ENCODE measurements at places on chromosomes 1 and 21. TPM values are rescaled to one million over a fixed set of nuclear protein-coding genes. Genes with fewer than 3 reads are reported as not detected.

Gene CELA3B
- not detected for total RNA-seq

Gene ERICH3
- 0.14 TPM for total RNA-seq

Gene CAMK1G
- 8.5 TPM for total RNA-seq

Gene TTLL7
- total RNA-seq = 7.8 TPM

Gene SPRR5
- total RNA-seq = not detected

Gene KRTAP19-1
- total RNA-seq = not detected

Gene LELP1
- not detected for total RNA-seq

Gene DMRTA2
- total RNA-seq = 0.12 TPM

Gene TMOD4
- 0.48 TPM for total RNA-seq

Gene SV2A
- 21.9 TPM for total RNA-seq

Gene PUSL1
- total RNA-seq = 25.0 TPM

Gene SPRR2A
- total RNA-seq = not detected

Gene NR1I3
- total RNA-seq = 0.33 TPM

Gene PAQR6
- total RNA-seq = 35.7 TPM

Gene TMEM51
- total RNA-seq = 40.9 TPM

Gene OR10J1
- not detected for total RNA-seq

- DNase-seq = no peak
Observed at GRCh38 chr1:8257621-8258020, 60.3 kb upstream of the SLC45A1 start.

DNA sequence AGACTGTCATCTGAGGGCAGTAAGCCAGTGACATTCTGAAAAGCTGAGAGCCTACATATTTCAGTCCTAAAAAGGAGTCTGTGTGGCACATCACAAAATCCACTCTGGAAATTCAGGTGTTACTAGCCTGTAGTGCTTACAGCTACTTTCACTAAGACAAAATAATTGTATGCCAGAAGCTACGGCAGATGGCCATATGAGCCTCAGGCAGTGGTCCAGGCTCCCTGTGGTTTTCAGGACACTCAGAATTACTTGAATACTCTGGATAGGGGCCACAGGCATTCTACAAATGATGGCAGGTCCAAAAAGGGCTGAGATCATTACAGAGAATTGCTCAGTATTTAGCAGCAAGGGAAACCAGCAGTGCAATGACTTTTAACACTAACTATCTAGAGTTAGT, 527.1 kb downstream of the MRPL39 start:
- DNase-seq = no peak

DNA sequence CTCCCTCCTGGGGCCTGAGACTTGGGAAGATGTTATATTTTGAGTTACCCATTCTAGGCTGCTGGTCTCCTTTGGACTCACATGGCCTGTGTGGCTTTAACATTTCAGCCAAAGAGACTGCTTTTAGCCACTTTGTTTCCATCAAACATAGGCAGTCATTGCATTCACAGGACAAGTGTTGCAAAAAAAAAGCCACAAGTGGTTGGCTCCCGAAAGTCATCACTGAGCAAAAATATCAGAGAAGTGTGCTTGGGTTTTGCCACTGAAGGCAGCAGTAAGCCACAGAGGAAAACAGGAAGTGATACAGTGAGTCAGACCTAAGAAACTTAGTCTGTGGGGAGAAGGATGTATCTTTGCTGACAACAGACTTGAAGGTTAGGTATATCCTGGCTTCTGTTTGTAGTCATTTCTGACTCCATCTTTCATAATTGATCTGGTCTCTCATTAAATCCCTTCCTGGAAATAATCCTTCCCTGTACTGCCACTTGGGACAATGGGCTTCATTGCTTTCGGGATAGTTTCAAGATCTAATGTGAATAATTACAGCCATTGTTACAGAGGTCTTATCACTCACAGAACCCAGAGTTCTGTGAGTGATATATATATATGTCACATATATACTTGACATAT, 80.9 kb downstream of the COLGALT2 start:
- peak; percentile 84 for DNase-seq

- DNase-seq = no peak
Observed at GRCh38 chr1:207901041-207901653, 9.8 kb downstream of the CD34 start.

- no peak for DNase-seq
Observed at GRCh38 chr1:25195835-25196234, 36.5 kb downstream of the SYF2 start.

DNA sequence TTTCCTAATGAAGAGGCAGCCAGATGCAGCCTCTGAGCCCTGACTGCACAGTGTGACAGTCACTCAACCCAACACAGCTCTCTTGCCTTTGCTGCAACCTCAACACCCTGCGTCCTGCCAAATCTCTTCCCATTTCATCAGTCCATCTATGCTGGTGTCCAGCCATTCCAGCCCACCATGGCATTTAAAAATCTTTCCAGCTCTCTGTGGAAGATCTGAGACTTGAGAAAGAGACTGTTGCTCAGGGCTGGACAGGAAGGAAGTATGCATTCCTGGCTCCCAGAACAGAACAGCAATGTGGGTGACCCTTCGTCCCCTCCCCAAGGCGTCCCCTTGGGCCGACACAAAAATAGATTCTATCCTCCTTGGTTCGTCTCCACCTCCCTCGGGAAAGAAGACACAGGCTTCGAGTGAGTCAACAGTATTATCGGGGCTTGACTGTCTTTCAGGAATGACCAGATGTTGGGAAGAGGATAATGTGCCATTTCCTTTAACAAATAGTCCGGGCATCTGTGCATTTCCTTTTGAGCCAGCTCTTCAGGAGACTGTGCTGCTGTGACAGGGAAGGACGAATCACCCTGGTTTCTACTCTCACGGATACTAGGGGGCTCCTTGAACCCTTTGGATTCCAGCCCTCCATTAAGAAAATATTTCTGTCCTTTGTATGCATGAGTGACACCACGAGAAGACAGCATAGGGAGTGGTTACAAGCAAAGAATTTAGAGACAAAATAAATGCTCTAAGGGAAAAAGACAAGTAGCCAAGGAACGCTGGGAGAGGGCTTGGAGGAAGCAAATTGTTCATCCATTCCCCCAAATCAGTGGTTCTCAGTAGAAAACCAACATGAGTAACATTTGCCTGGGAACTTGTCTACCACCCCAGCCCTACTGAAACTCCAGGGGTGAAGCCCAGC, 111.4 kb upstream of the CDC42BPA start:
- DNase-seq = peak; percentile 64

- peak; percentile 94 for DNase-seq
Observed at GRCh38 chr1:162696286-162696862, 64.1 kb downstream of the DDR2 start.

- no peak for DNase-seq
Observed at GRCh38 chr1:99579691-99580172, 66.2 kb upstream of the PALMD start.

- DNase-seq = peak; percentile 48
Observed at GRCh38 chr1:47755101-47755990, 241.8 kb downstream of the TRABD2B start.

DNA sequence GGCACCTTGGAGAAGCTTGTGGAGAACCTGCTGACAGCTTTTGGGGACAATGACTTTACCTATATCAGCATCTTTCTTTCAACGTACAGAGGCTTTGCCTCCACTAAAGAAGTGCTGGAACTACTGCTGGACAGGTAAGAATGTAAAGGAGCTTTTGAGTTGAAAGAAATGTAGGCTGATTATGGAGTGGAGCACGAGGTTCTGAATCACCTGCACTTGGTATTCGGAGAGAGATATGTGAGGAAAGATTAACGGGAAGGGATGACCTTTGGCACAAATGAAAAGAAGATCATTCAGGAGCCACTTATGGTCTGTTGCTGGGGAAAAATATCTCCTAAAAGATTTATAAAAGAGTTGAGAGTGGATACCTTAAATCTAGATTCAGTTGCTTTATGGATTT, 42.7 kb downstream of the RGL1 start:
- DNase-seq = no peak

- no peak for DNase-seq
Observed at GRCh38 chr1:10795276-10796021, 997 bp downstream of the CASZ1 start.

DNA sequence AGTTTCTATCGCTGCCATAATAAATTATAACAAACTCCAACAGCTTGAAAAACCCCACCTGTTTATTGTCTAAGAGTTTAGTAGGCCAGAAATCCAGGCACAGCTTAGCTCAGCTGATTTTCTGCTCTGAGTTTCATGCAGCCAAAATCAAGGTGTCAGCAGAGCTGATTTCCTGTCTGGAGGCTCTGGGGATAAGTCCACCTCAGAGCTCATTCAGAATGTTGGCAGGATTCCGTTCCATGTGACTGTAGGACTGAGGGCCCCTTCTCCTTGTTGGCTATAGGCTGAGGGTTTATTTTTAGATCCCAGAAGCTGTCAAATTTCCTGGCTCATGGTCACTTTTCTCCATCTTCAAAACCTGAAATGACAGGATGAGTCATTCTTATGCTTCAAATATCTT, 91.6 kb upstream of the CHODL start:
- DNase-seq = no peak

DNA sequence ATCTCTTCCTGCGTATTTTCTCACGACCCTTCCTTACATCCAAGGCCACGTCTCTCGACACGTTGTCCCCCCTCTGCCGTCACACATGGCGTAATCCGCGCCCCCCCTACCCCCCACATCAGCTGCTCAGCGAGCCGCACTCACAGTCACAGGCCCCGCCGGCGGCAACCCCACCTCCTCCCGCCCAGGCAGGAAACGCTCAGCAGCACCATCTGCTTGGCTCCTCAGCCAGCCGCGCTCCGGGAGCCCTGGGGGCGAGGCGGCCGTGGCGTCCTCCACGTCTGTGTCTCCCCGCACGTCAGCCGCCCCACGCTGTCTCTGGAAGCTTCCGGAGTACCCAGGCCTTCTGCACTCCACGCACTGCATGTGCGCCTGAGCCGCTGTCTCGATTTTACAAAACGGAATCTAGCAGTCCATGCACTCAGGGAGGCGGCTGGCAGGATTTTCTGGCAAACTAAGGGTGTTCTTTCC, 64.6 kb downstream of the SIK1 start:
- DNase-seq = peak; percentile 83

- DNase-seq = no peak
Observed at GRCh38 chr1:38328278-38329035, 281.9 kb upstream of the POU3F1 start.

- no peak for DNase-seq
Observed at GRCh38 chr1:87176514-87176913, 152.2 kb upstream of the LMO4 start.

GRCh38 chr1:162908780-162909179, 47.8 kb upstream of the CCDC190 start:
- peak; percentile 47 for DNase-seq

- no peak for DNase-seq
Observed at GRCh38 chr1:209455145-209455544, 128.4 kb upstream of the CAMK1G start.

GRCh38 chr1:44652445-44653106, 21.7 kb downstream of the TMEM53 start:
- DNase-seq = peak; percentile 68

- DNase-seq = peak; percentile 40
Observed at GRCh38 chr1:40638097-40639036, 27.1 kb downstream of the RIMS3 start.

DNA sequence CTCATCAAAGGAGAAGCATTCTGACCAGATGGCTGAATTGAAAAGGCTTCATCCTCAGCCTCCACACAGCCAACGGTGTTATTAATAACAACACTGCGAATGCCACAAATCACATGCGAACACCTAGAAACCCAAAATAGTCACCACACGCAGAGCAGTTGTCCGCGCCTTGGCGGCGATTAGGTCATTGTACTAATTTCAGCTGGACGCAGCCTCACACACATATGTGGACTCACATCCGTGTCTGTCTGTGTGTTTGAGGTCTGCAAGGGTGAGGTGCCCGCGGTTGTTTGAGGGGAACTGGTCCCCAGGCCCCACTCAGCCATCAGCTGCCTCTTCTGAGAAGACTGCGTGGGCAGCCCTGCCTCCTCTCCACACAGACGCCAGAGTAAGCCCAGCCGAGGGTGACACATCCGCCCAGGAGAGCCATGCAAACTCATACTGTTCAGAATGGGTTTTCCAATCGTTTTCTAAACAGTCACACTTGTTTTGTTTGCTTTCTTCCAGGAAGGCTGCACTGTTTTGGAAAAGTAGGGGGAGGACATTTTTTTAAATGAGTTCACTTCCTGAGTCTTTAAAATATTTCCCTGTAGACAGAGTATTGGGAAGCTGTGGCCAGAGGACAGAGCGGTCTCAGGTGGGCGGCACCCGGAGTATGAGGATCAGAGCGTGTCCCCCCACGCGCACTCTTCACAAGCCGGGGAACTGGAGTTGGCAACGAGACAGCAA, 53.4 kb downstream of the TOMM20 start:
- DNase-seq = peak; percentile 85

GRCh38 chr21:32521736-32522355, 63.5 kb downstream of the TCP10L start:
- no peak for DNase-seq

- no peak for DNase-seq
Observed at GRCh38 chr1:63777965-63778880, 4.4 kb downstream of the ROR1 start.

DNA sequence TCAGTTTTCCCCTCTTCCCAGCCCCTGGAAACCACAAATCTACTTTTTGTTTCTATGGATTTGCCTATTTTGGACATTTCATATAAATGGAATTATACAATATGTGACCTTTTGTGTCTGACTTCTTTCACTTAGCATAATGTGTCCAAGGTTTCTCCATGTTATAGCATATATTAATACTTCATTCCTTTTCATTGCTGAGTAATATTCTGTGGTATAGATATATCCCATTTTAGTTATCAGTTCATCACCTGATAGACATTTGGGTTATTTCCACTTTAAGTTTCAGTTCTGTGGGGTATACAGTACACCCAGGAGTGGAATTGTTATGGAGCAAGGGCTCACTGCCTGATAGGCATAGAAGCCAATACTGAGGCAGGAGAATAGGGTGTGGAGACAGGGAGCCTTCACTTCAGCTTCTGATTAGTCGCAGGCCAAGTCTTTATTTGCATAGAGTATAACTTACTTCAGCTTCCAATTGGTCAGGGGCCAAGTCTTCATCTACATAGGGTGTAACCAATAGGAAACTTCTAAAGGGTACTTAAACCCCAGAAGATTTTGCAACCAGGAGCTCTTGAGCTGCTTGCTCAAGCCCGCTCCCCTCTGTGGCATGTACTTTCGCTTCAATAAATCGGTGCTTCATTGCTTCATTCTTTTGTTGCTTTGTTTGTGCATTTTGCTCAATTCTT, 8.3 kb upstream of the NVL start:
- no peak for DNase-seq

GRCh38 chr1:14773396-14774025, 175.0 kb downstream of the KAZN start:
- DNase-seq = no peak

DNA sequence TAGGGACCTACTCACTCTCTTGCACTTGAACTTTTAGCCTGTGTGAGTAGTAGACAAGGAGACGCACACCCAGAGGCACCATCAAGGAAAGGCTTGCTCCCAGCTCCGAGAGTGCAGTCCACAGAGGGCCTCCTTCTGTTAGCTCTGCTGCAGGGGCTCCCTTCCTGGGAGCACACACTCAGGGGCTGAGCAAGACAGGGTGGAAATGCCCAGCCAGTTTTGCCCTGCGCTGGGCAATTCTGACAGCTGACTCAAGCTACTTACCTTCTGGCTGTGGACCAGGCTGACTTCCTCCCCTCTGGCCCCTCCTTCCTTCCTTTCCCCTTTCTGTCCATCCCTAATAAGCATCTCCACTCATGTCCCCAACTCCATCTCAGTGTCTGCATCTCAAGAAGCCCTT, 449.1 kb downstream of the PTPRU start:
- DNase-seq = no peak

Measured in cardiac muscle cell (in vitro differentiated cells and primary cell).